Stimulated activated CD8-positive, alpha-beta memory T cell treated with anti-CD3 and anti-CD28 coated beads, Interleukin-15, amount 100 ng/mL, for 24 hours (primary cell): ENCODE measurements at places on chromosomes 1 and 21.

DNA sequence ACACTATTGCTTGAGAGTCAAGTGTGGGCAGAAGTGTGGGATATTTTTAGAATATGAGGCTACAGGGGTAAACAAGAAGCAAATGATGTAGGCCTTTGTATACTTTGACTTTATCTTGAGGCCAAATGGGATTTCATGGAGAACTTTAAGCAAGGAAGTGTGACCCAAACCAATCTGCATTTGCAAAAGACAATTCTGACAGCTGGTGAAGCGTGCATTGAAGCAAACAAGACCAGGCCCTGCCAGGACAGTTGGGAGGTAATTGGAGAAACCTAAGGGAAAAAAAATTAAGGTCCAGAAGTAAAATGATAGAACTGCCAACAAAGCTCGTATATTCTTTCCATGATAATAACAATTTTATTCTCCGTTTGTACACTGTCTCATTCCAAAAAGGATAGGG is 168.3 kb downstream of the TM2D1 start:
- DNase-seq = no peak

GRCh38 chr1:87185077-87185476 is 143.6 kb upstream of the LMO4 start:
- DNase-seq = no peak

- DNase-seq = no peak
Observed at GRCh38 chr1:116674751-116675150, 7.2 kb upstream of the IGSF3 start.

DNA sequence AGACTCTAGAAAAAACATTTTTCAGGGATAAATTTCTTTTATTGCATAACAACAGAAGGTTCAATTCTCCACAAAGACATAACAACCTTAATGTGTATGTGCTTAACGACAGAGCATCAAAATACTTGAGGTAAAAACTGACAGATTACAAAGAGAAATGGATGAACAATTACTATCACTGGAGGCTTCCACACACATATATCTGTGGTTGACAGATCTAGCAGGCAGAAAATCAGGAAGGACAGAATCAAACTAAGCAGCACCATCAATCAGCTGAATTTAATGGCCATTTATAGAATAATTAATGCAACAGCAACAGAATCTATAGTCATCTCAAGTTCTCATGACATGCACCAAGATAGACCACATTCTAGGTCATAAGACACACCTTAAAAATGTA is 306.0 kb upstream of the GREM2 start:
- DNase-seq = no peak

DNA sequence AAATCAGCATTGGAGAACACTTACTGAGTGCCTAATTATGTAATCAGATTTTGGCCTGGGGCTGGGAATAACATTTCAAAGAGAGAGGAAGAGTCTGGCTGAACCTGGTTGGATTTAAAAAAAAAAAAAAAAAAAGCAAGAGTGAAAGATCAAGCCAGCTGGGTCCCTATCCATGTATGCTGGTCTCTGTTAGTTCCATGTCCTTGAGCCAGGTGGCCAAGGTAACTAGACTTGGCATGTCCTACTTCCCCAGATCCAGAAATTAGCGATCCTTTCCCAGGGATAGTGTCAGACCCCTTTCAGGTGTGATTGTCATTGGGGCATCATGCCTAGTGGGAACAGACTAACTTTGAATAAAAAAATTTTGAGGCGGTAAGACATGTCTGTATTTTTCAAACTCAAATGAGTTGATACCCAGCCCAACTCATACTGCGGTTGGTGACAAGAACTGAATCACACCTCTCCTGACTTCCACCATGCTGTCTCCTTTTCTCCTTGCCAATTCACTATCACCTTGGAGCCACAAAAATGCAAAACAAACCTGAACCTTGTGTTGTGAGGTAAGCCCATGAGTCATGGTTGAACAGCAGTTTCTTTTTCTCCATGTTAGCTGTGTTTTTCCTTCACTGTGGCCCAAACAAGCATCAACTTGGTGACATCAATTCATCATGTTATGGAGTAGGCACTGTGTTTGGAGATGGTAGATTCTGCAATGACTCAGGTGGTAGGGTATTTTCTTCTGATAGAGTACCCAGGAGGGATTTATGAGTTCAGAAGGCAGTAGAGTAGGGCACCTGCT is 24.5 kb upstream of the PPP2R5A start:
- DNase-seq = no peak

- DNase-seq = no peak
Observed at GRCh38 chr21:33685613-33686197, 43.4 kb downstream of the ITSN1 start.

- DNase-seq = no peak
Observed at GRCh38 chr1:226995365-226996332, 55.6 kb downstream of the COQ8A start.

DNA sequence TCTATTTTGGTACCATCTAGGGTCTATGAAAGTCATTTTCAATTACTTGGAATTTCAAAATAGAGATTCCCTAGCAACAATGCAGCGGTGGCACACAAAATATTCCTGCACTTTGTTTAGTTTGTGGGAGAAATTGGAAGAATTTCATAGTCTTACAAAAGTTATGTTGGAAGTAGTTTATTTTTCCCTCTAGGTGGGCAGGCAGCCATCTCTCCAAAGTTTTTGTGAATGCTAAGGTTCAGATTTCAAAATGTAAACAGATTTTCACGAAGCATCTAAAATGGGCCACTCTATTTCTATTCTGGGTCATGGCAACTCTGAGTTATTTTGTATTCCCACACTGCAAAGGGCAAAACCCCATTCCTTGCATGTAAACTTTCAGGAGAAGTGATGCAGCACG is 8.0 kb downstream of the SMCP start:
- no peak for DNase-seq
